ENCODE measurements at places on chromosomes 6 and 20. TPM values are rescaled to one million over a fixed set of nuclear protein-coding genes. Genes with fewer than 3 reads are reported as not detected.

Gene ZSCAN31
- 2.0 TPM for total RNA-seq

Gene C6orf141
- 25.8 TPM for total RNA-seq

Gene CSNK2A1
- 156 TPM for total RNA-seq

Gene ITPR3
- total RNA-seq, result 37.0 TPM

Gene CRNKL1
- 23.3 TPM for total RNA-seq

Gene MUC21
- total RNA-seq, result not detected

Gene OR2J2
- not detected for total RNA-seq

Gene IL17F
- total RNA-seq, result not detected

Measured in A549 treated with CpdA at 1 μM for 4 hours (cell line).